Mesothelial cell of epicardium (in vitro differentiated cells): ENCODE measurements at places on chromosomes 16 and 17. TPM values are rescaled to one million over a fixed set of nuclear protein-coding genes. Genes with fewer than 3 reads are reported as not detected.
A peak's percentile ranks its signal among the peaks of the same experiment; 100 is the strongest.

DNA sequence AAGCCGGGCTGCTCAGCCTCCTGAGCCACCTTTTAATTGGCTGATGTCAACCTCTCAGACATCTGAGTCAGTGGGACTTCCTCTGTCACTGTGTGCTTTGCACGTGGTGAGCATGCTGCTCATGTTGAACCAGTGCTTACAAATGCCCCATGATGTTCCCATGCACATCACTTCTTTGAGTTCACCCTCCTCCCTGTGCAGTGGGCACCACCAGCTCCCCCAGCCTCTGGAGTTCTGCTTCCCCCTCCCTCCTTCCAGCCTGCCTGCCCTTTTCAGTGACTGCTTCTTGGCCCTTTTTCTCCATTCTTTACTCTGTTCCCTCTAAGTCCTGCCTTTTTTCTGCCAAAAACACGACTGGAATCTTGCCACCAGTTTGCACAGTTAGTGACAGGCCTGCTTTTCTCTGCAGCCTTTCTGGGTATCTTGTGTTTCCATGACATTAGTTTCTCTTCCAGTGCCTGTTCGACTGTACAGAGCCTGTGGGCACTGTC lies 41.6 kb downstream of the USP10 start:
- peaks cover 23% of the 10 kb centered on the region for H3K4me1 ChIP-seq
- H3K27me3 ChIP-seq, result no peaks in the 10 kb centered on the region
- peaks cover 8% of the 10 kb centered on the region for H3K36me3 ChIP-seq
- no peak overlapping the region for H3K4me3 ChIP-seq
- H3K27ac ChIP-seq, result peak overlapping the region; percentile 60

DNA sequence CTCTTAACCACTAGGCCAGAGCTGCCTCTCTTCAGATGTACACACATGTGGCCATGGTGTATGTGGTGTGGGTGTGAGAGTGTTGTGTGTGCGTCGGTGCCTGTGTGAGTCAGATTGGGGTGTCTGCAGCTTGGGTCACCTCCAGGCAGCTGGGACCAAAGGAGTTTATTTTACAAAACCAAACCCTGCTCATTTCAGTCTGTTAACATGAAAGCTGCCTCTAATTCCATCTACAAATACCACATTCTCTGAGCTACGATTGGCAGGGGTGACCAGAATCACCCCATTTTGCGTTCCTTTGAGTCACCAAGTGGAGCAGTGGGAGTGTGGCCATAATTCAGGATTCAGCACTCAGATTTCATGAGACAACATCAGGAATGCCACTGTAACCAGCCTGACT lies 105.3 kb downstream of the IRX5 start:
- H3K27ac ChIP-seq, result no peak overlapping the region
- DNase-seq, result no peak
- H3K36me3 ChIP-seq, result no peaks in the 10 kb centered on the region

- H3K36me3 ChIP-seq, result no peaks in the 10 kb centered on the region
- peaks cover 12% of the 10 kb centered on the region for H3K27me3 ChIP-seq
- H3K27ac ChIP-seq, result no peak overlapping the region
- no peak for DNase-seq
- no peak overlapping the region for H3K4me3 ChIP-seq
Observed at GRCh38 chr17:55898195-55898594, 147.3 kb downstream of the PCTP start.

DNA sequence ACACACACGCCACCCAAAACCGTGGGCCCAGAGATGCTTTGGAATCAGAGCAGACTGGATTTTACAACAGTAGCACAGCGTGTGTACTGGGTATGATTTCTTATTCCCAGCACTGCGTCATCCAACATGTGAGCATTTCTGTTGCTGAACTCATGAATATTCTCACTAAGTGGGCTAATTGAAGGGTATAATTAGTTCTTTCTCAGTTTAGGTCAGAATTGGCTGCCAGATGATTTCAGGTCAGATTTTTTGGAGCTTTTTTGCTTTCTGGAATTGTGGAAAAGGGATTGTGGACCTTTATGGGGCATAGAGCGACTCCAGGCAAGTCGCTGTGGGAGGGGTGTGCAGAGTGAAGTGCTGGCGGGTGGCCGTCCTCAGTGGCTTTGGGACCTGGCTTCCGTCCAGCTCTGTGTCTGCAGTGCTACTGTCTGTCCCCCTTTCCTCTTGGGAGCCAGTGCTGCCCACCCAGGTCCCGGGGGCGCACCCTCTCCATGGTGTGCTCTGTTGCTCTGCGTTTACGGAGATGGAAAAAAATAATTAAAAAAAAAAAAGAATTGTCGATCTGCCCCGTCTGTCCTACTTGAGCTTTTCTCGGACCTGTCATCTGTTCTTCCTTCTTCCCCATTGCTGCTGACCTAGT lies 25.0 kb downstream of the FOXK2 start:
- peak overlapping the region; percentile 97 for H3K27ac ChIP-seq
- peak overlapping the region; percentile 25 for H3K4me3 ChIP-seq
- peaks cover 8% of the 10 kb centered on the region for H3K36me3 ChIP-seq
- peaks cover 33% of the 10 kb centered on the region for H3K4me1 ChIP-seq
- no peaks in the 10 kb centered on the region for H3K27me3 ChIP-seq

DNA sequence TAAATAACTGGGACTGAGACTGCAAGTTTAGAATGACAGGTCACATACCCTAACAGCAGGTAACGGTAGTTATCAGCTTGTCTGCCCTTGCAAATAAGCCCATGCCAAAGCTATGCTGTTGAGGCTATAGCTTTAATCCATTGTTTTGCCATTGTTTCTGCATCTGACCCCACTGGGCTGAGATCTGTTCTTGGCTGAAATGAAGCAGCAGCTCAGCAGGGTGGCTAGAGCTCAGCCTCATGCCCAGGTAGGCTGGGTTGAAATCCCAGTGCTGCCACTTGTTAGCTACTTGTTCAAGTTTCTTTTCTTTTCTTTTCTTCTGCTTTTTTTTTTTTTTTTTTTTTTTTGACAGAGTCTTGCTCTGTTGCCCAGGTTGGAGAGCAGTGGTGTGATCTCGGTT lies 40.1 kb downstream of the NKD1 start:
- H3K36me3 ChIP-seq, result peaks cover 9% of the 10 kb centered on the region
- no peak overlapping the region for H3K27ac ChIP-seq
- no peak for DNase-seq
- H3K27me3 ChIP-seq, result no peaks in the 10 kb centered on the region
- no peak overlapping the region for H3K4me3 ChIP-seq

GRCh38 chr17:72090108-72090507 lies 30.7 kb upstream of the SOX9 start:
- no peak for DNase-seq
- H3K36me3 ChIP-seq, result no peaks in the 10 kb centered on the region
- H3K27ac ChIP-seq, result no peak overlapping the region
- no peak overlapping the region for H3K4me3 ChIP-seq
- H3K27me3 ChIP-seq, result peaks cover 16% of the 10 kb centered on the region

DNA sequence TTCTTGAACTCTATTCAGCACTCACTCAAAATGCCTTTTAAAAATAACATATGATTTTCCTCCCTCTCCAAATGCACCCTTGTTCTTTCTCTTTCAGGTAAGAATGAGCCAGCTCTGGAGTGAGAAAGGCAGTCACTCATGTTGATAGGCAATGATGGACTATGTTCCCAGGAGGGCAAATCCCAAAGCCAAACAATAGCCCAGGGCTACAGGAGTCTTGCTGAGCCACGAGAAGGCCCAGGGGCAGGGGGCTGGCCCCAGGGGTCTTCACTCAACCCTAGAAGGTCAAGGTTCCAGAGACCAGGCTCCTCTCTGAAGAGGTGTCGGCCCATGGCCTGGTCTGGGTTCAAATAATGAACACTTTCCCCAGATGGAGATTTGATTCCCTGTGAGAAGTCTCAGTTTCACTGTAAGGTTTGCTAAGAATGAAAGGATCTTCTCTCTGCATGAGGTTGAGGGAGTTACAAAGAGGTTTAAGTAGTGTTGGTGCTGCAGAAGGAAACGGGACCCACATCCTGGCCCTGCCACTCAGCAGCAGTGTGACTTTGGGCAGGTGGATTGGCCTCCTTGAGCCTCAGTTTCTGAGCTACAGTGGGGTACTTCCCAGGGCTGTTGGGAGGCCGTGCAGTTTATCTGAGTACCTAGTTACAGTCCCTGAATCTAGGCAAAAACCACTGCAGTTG lies 49.0 kb downstream of the RTN4RL1 start:
- no peak overlapping the region for H3K4me3 ChIP-seq
- DNase-seq, result no peak
- H3K27me3 ChIP-seq, result peaks cover 32% of the 10 kb centered on the region
- H3K27ac ChIP-seq, result no peak overlapping the region
- no peaks in the 10 kb centered on the region for H3K4me1 ChIP-seq

- no peaks in the 10 kb centered on the region for H3K36me3 ChIP-seq
- no peaks in the 10 kb centered on the region for H3K27me3 ChIP-seq
- H3K27ac ChIP-seq, result peak overlapping the region; percentile 88
- peaks cover 30% of the 10 kb centered on the region for H3K4me1 ChIP-seq
- no peak for DNase-seq
Observed at GRCh38 chr16:56423584-56424403, 1.6 kb downstream of the AMFR start.

DNA sequence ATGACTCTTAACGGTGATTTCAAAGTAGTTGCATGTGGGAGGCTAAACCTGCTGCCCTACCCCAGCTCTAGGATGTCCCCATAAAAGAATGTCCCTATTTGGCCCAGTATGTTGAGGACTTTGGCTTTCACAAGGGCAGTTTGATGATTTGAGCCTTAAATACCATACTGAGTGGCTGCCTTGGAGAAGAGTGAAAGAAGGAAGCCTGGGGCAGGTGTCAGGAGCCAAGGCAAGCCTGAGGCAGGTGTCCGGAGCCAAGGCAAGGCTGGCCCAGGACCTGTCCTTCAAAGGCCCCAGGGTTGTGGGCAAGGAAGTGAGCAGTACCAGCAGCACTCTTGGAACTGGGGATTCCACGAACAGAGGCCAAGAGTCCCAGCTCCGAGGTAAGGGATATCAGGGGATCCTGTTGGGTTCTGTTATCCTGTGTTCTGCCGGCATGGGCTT lies 18.6 kb downstream of the ST6GALNAC2 start:
- H3K4me3 ChIP-seq, result no peak overlapping the region
- peaks cover 10% of the 10 kb centered on the region for H3K4me1 ChIP-seq
- DNase-seq, result no peak
- H3K36me3 ChIP-seq, result peaks cover 18% of the 10 kb centered on the region
- H3K27me3 ChIP-seq, result no peaks in the 10 kb centered on the region

DNA sequence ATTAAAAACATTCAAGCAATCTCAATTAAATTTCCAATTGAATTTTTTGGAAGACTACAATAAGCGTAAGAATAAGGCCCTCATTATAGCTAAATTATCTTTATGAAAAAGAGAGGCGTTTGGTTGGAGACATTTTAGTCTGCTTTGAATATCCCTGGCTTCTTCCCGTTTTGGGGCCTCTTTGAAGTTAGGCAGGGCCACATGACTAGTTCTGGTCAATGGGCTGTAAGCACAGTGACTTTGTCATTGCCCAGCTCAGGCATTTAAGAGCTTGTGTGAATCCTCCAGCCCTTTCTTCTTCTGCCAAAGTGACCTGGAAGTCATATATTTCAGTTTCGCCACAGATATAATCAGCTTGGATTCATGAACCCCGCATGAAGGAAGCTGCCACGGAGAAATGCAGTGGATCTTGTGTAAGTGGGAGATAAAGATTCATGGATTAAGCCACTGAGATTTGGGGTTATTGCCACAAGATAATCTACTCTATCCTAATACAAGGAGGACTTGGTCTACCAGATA lies 21.7 kb upstream of the UBTF start:
- no peak for DNase-seq
- peaks cover 3% of the 10 kb centered on the region for H3K27me3 ChIP-seq
- H3K27ac ChIP-seq, result peak overlapping the region; percentile 71
- no peak overlapping the region for H3K4me3 ChIP-seq

GRCh38 chr17:39239640-39240314 lies 14.0 kb upstream of the STAC2 start:
- DNase-seq, result peak; percentile 70
- H3K4me1 ChIP-seq, result peaks cover 10% of the 10 kb centered on the region

DNA sequence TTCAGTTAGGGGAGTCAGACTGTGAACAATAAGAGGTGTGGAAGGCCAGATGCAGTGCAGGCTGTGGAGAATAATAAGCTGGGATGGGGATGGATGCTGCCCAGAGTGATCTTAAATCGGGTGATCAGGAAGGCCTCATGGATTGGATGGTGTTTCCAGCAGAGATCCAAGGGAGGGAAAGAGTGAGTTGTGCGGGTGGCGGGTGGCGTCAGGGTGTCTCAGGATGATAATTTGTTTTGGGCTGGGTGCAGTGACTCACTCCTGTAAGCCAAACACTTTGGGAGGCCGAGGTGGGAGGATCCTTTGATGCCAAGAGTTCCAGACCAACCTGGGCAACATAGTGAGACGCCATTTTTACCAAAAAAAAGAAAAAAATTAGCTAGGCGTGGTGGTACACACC lies 7.9 kb downstream of the CLUAP1 start:
- H3K4me1 ChIP-seq, result peaks cover under 1% of the 10 kb centered on the region
- DNase-seq, result no peak
- no peaks in the 10 kb centered on the region for H3K27me3 ChIP-seq
- H3K27ac ChIP-seq, result no peak overlapping the region

GRCh38 chr17:76701471-76701967 lies 9.2 kb downstream of the MXRA7 start:
- DNase-seq, result no peak
- H3K27me3 ChIP-seq, result no peaks in the 10 kb centered on the region
- H3K36me3 ChIP-seq, result no peaks in the 10 kb centered on the region

GRCh38 chr17:77087650-77088454 lies 52.9 kb upstream of the SEC14L1 start:
- H3K36me3 ChIP-seq, result peaks cover 8% of the 10 kb centered on the region
- peak overlapping the region; percentile 93 for H3K4me3 ChIP-seq
- no peak for DNase-seq

DNA sequence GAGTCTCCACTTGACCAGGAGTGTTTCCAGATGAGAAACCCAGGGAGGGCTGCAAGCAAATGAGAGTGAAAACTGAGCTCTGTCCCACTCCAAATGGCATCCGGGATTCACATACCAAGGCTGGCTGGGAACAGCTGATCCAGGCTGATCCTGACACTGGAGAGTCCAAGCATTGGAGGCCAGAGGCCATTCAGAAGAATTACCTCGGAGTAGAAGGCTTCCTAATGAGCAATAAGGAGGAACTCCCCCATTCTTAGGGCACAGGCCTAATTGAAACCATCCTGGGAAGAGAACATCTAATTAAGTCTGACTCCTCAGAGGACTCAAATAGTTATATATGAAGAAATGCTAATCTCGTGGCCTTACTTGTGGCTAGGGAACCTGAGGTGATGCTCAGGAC lies 142.8 kb downstream of the PRKCA start:
- H3K4me1 ChIP-seq, result no peaks in the 10 kb centered on the region
- H3K4me3 ChIP-seq, result no peak overlapping the region
- no peak overlapping the region for H3K27ac ChIP-seq
- no peak for DNase-seq
- H3K36me3 ChIP-seq, result no peaks in the 10 kb centered on the region
- H3K27me3 ChIP-seq, result no peaks in the 10 kb centered on the region

- no peak for DNase-seq
- no peak overlapping the region for H3K27ac ChIP-seq
- H3K4me3 ChIP-seq, result no peak overlapping the region
Observed at GRCh38 chr16:82633964-82634600, 7.3 kb downstream of the CDH13 start.

GRCh38 chr17:72677714-72678390 lies 414.6 kb downstream of the SLC39A11 start:
- no peaks in the 10 kb centered on the region for H3K27me3 ChIP-seq
- H3K27ac ChIP-seq, result no peak overlapping the region
- no peaks in the 10 kb centered on the region for H3K4me1 ChIP-seq

Gene PER1
- total RNA-seq, result 55.2 to 70.2 TPM (median 58.0 TPM) in 3 replicates

Gene IGF2BP1
- 225 to 227 TPM (median 227 TPM) in 3 replicates for total RNA-seq

Gene GTF3C1
- 120 to 131 TPM (median 123 TPM) in 3 replicates for total RNA-seq

Gene PIK3R5
- 0.18 to 0.27 TPM (median 0.25 TPM) in 3 replicates for total RNA-seq

Gene COX11
- 46.9 to 55.0 TPM (median 52.6 TPM) in 3 replicates for total RNA-seq
